ENCODE measurements at places on chromosomes 5 and 9.

DNA sequence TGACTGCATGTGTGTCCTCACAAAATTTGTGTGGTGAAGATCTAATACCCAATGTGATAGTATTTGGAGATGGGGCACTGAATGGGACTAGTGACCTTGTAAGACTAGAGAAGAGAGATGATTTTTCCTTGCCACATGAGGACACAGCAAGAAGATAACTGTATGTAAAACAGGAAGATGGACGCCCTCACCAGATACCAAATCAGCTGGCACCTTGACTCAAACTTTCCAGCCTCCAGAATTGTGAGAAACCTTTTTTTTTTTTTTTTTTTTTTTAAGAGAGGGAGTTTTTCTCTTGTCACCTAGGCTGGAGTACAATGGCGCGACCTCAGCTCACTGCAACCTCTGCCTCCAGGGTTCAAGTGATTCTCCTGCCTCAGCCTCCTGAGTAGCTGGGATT is 40.3 kb downstream of the UBTD2 start:
- DNase-seq = no peak

- DNase-seq = no peak
Observed at GRCh38 chr5:83417884-83418283, 53.7 kb upstream of the VCAN start.

GRCh38 chr9:121754655-121755436 is 103.4 kb downstream of the DAB2IP start:
- no peak for DNase-seq

DNA sequence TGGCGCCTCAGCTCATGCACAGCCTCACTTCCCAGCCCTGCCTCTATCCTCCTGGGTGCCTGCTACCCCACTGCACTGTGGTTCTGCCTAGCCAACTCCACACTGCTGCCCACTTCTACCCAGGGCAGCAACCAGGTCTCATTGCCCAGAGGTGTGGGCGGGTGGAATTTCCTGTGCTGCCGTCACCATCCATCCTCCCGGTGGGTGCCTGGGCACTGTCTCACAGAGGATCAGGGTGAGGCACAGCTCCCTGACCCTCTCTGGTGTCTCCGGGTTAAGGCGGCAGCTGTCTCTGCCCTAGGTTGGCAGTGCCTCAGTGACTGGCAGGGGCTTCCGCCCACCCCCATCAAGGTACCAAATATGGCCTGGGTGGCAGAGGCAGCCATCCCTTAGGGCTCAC is 4.3 kb upstream of the MTMR12 start:
- no peak for DNase-seq

DNA sequence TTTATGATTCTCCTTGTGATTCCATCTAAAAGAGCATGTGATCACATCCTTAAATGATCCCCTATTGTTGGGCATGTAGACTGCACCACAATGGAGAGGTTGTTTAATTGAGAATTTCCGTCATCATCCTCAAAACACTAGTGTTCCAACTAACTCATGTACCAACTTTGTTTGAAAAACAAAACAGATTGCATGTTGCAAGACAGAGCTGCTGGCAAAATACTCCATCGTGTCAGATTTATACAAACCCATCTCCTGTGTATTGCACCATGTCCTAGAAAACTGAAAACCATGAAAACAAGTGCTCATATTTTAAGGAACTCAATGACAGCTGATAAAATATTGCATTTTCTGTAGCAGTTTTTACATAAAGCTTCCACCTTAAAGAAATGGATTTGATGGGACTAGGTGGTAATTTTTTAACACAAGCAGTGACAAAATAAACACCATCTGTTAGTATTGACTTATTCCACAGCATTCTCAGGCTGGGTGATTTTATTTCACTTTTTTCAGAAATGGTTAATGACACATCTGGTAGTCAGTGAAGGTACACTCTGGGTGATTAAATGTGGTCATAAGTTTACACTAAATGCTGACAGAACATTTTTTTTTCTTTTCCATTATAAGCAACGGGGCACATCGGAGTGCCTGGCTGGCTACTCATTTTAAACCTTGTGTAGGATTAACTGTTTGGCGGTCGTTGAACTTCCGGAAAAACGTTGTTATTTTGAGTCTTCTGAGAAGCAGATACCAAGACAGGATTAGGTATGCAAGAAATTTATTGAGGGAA is 602.9 kb upstream of the WWC1 start:
- peak; percentile 87 for DNase-seq

DNA sequence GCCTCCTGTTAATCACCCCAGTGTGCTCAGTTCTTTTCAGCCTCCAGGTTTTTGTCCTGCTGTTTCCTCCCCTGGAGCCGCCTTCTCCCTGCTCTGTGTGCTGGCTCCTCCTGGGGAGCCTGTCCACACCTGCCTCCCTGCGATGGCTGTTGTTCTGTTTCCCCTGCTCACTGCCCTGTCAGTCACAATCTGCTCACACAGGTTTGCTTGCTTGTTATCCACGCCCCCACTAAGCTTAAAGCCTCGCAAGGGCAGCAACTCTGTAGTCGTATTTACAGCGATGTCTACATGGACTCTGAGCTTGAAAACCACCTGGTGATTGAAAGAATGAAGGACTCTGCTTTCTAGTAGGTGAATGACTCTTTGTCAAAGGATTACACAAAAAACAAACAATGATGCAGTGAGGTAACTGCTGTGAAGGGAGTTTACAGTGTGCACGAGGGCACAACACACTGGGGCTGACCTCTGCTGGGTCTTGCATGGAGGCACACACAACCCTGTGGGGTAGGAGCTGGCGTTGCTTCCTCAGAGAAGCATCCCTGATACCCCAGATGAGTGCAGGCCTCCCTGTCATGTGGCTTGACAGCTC is 39.6 kb upstream of the TEX48 start:
- DNase-seq = no peak

DNA sequence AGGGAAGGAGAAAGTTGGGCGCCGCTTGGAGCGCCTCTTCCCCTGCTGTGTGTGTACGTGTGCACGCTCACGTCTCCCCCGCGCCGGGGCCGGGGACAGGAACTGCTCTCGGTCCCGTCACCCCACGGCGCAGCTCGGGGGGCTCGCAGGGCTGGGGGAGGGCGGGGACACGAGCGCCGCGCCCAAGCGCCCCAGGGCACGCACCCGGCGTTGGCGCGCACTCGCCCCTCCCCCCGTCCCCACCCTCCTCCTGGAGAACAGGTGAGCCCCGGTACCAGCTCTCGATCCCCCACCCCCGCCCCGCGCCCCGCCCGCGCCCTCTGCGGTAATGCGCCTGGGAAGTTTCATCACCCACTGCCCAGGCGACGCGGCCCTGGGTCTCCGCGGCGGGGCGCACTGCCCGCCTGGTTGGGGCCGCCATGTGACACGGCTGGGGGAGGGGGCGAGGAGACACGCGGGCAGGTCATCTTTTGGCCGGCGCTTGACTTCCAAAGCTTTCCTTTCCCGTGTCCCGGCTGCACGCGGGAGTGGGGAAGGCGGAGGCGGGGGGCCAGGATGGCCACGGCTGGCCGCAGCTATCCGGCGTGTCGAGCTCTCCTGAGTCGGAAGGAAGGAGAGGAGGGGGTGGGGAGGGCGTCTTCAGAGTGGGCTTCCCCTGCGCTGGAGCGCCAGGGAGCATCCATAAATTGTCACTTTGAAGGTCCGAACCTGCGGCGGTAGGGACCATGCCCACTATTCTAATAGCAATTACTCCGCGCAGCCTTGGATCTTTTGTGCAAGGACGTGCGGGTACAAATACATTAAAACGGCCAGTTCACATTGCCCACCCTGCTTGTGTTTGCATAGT is 1.5 kb upstream of the STC2 start:
- DNase-seq = peak; percentile 54

DNA sequence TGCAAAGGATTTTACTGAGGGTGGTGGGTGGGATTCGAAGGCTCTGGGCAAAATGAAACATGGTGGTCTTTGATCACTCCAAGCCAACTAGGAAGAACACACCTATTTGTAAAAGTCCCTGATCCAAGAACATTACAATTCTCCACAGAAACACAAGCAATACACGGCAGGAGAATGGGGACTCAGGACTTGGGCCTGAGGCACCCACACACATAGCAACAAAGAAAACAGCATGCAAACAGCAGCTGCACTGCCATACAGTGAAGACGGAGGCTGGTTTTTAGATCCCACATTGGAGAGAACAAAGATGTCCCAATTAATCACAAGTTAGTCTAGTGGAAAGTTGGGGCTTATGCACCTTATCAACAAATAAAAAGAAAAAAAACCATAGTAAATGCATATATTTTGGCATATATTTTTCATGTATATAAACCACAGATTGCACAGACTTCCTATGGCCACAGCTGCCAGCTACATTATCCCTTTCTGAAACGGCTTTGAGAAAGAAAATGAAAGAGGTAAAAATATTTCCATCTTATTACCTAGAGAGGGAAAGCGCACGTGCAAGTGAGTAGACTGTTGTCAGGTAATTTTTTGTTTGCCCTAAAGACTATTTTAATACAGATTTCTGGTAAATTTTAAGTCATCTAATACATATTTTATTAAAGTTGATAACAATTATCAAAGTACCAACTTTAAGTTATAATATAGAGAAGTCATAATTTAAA is 410.9 kb downstream of the BNC2 start:
- DNase-seq = no peak

DNA sequence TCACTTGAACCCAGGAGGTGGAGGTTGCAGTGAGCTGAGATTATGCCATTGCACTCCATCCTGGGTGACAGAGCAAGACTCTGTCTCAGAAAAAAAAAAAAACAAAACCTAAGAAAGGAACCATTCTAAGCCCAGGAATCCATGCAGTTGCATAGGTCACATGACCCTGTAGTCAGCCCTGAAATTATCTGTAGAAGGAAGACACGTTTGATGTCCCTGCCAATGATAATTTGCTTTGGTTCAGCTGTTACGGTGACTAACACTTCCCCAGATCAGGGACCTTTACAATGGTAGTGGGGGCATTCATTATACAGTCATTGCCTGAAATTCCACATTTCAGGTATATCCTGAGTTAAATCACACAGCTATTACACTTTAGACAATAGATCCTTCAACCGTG is 50.5 kb downstream of the PRKACG start:
- DNase-seq = no peak
